AG08395 (cell line): ENCODE measurements at places on chromosomes 6 and 20.

GRCh38 chr6:7697820-7698623 is 27.9 kb upstream of the BMP6 start:
- peak; percentile 76 for DNase-seq

DNA sequence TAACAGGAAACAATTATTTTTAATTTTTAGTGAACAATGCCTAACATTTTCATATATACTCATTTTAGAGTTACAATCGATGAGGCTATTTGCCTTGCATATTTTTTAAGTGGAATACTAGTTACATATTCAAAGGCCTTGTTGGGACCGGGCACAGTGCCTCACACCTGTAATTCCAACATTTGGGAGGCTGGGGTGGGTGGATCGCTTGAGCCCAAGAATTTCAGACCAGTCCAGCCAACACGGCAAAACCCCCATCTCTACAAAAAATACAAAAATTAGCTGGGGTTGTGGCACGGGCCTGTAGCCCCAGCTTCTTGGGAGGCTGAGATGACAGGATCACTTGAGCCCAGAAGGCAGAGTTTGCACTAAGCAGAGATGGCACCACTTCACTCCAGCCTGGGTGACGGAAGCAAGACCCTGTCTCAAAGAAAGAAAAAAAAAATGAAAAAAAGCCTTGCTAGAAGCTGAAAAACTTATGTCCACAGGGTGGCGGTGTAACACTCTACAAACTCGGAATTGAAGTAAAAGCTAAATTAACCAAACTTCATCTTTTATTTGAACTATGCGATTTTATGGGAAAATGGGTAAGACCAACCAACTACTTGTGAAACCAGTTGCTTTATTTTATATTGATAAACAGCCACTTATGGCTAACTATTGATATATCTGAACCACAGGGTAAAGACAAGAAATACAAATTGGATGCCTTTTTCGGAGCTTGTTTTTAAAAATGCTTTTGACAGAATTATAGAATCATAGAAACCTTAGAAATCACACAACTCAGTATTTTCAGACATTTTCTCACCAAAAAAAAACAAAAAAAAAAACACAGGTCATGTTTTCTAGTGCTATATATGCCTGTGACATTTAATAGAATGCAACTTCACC is 24.1 kb upstream of the ROS1 start:
- peak; percentile 33 for DNase-seq

DNA sequence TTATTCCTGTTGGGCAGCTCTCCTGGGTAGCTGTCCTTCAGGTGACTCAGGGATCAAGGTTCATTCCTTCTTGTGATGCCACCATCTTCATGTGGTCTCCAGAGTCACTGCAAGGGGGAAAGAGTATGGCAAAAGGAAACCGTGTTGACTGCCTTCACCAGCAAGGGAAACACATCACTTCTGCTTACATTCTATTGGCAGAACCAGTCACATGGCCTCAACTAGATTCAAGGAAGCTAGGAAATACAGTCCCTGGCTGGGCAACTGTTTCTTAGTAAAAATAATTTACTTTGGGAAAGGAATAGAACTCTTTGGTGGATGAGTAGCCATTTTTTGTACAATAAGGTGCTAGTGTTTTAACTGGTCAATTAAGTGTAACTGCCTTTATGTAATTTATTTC is 5.3 kb downstream of the ANKRD6 start:
- DNase-seq = no peak

- DNase-seq = peak; percentile 94
These were observed 11.3 kb downstream of the STMN3 start for GRCh38 chr20:63641792-63642523.

GRCh38 chr6:150167479-150167873 is 24.6 kb downstream of the PPP1R14C start:
- no peak for DNase-seq

GRCh38 chr6:71478834-71479541 is 190.4 kb downstream of the OGFRL1 start:
- DNase-seq = peak; percentile 83

DNA sequence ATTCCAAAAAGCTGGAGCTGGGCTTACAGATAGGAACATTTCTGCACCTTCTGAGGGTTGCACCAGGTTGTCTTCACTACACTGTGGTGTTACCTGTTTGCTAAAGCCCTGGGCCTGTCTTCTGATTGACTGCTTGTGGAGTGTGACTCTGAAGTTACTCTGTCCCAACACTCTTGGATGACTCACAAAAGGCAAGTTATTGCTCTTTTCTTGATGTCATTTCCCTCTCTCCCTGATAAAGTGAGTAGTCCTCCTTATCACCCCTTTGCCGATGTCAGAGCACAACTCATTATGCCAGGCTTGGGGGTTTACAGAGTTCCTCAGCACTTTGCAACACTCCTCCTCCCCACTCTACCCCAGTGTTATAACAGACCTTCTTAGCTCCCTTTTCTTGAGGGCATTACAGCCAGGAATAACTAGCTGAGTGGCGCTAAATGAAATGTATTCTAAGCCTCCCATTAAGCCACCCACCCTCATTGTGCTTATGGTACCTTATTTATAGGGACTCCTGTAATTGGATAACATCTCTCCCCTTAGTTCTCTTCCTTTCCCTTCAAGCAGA is 36.1 kb upstream of the NKX2-4 start:
- DNase-seq = no peak

DNA sequence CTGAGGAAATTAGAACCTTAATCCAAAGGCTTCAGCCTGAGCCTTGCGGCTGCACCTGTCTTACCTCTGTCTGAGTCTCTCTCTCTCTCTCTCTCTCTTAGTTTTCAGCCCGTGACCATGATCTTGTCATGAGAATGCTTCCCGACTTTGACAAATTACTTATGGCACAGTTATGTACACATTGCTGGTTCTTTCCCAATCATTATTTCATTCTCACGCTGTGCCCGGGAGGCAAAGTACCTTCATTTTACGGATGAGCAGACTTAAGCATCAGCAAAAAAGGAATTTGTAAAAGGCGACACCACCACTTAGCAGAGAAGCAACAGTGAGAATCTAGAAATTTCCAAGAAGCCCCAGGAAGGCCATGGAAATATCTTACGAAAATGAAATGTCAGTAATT is 54.6 kb downstream of the GMPR start:
- no peak for DNase-seq

DNA sequence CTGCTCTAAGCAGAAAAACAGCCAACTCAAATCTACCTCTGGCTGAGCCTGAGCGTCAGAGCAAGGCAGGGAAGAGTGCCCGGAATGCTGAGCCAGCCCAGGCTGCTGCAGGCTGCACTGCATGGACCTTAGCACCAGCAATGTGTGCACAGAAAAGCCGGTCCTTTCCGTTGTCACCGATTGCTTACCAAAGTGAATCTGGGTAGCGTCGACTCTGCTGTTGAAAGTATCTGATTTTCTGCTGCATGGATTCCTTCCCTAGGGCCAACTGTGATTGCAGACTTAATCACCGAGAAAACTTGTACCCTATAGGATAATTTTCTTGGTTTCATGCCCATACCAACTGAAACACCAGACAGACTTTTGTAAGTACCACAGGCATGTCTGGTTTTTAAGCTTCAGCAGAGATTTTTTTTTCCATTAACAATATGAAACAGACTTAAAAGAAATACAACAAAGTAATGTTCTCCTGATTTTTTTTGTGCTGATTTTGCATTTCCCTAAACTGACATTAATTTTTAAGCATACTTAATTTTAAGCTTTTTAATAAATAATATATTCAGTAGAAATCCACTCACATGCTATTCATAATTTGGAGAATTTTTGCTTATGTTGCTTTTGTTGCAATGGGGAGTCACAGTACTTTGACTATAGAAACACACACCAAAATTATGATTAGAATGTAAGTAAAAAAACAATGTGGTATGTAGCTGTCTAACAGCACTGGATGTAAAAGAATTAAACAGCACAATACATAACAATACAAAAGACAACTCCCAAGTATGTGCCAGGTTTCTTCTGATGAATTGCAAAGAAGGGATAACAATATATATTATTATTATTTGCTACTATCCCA is 218.0 kb downstream of the THBS2 start:
- peak; percentile 69 for DNase-seq

DNA sequence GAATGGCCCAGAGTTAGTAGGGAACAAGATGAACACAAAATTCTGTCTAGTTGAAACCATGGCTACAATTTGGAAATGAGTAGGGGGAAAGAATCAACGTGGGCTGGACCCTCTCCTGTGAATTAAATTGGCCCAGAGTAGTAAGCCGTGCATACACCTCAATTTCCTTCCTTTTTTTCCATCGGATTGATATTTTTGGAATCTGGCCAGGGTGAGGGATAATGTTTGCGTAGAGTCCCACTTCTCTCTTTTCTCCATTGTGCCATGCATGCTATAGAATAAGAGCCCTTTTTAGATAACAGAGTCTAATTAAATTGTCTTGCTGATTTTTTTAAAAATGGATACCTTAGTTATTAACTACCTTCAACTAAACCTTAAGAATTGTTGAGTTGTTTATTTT is 35.2 kb downstream of the XRN2 start:
- DNase-seq = no peak

DNA sequence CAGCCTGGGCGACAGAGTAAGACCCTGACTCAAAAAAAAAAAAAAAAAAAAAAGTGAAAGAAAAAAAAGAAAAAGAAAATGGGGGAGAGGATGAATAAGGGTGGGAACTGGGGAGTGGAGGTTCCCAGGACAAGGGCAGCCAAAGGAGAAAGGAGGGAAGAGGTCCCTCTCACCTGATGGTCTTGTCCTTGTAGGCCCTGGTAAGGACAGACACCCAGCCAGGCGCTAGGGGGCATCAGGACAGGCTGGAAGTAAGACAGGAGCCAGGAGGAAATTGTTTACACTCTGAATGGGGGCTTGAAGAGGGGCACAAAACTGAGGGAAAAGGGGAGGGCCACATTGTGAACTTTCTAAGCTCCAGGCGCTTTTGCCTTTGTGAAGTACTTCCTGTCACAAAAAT is 2.3 kb upstream of the ALDH5A1 start:
- no peak for DNase-seq

- DNase-seq = no peak
These were observed 8.7 kb upstream of the PLTP start for GRCh38 chr20:45920462-45921336.

DNA sequence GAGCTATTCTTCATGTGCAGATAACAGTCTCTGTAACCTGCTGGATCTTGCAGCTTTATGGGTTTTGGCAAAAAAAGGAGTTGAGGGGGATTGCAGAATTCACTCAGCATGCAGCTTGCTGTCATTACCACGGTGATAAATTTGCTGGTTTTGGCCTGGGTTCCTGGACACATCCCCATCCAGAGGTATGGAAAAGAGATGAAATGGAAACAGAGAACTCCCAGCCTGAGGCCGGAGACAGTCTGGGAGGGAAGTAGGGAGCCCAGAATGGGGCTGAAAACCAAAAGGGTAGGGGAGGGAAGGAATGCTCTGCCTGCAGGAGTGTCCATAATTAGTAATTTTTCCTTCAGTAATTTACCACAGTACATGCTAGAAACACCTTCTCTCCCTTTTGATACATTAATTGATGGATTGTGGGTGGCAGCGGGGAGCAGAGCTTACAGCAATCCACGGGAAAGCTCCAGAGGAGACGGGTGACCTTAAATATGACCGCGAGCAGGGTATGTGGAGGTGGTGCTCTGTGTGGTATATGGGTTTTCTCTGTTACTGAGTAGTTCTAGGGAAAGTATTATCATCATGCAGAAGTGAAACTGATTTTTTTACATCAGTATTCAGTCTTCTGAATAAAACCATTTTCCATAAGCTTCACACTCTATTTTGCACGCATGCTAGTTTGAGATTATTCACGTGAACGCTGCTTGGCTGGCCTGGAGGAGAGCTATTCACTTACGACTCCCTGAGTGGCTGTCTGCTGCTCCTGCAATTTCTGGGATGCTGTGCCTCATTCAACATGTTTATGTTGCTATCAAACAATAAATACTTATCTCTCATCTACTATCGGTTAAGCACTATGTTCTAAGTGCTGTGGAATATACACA is 66.3 kb upstream of the KCNK16 start:
- peak; percentile 24 for DNase-seq

- no peak for DNase-seq
These were observed 117.4 kb upstream of the PROKR2 start for GRCh38 chr20:5434116-5434515.

DNA sequence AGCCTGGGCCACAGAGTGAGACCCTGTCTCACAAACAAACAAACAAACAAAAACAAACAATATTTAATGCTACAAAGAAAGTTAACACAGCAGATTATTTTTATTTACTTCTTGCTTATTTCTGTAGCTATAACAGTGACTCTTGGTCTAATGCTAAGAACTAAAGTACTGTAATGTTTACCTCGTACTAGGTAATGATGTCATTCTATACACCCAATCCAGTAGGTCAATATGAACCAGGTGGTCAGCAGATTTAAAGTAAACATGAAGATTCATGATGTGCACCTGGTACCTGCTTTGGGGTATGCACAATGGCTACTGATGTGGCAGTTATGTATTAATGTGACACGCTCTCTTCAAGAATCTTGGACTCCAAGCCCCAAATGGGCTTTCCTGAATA is 36.6 kb upstream of the CARMIL1 start:
- no peak for DNase-seq

DNA sequence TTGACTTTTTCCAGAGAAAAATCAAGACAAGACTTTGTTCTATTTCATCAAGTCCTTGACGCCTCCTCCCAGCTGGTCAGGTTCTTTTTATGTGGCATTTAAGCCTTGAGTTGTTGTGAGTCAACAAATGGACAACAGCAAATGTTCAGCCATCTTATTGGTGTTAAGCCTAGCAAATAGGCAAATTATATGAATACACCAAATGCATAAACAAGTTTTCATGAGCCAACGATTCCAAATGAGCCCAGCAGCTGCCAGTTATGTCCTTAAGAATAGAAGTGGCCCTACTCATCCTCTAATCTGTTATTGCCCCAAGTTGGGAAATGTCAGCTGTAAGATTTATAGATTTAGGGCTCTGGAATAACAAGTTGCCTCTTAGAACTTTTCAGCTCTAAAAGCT is 312.0 kb downstream of the SOX4 start:
- no peak for DNase-seq

DNA sequence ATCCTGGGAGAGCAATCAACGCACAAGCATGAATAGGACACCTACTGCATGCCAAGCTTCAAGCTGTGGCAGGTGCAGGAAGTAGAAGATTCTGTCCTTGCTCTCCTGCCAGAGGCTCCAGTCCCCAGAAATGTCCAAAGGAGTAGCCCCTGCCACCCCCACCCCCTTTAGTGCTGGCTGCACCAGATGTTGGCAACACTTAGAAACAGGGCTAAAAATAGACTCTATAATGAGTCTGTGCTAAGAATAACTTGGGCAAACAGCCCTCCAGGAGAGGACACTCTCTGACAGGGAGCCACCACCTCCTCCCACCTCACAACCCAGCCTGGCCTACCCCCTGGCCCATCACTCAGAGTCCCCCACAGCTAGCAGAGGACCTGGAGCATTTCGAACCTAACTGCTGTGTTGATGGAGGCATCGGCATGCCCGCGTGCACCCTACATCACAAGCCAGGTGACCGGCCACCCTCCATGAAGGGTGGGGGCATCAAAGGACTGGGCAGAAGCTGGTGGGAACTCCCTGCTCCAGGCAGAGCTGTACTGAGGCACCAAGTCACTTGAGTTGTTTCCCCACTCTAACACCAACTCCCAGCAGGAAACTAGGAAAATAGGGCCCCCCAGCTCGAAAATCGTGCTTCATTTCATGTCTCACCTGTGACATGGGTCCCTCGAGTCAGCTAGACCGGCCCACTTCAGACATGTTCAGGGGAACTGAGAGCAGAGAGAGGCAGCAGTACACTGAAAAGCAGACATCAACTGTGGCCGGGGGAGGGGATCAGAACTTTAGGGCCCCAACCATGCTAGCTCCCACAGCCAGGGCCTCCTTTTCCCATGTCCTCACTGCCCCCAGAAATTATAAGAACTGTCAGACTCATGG is 18.7 kb downstream of the TFEB start:
- DNase-seq = no peak
